Mesenteric fat pad (tissue), 1 donor: ENCODE measurements at places on chromosomes 7 and 10. TPM values are rescaled to one million over a fixed set of nuclear protein-coding genes. Genes with fewer than 3 reads are reported as not detected.

GRCh38 chr7:31020652-31021051 is 31.5 kb upstream of the ADCYAP1R1 start:
- DNase-seq = no peak

DNA sequence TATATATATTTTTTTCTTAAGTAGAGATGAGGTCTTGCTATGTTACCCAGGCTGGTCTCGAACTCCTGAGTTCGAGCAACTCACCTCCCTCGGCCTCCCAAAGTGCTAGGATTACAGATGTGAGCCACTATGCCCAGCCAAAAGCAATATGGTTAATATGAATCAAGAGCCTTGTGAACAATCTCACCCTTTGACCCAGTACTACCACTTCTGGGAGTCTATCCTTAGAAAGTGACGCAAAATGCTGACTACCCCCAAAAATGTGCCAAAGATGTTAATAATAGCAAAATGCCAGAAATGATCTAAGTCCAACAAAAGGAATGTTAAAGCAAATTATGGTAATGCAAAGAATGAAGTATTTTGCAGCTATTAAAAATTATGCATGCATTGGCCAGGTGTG is 44.3 kb downstream of the HOXA1 start:
- no peak for DNase-seq

Gene FAS
- 10.4 TPM for total RNA-seq

Gene PDK4
- 482 TPM for total RNA-seq

DNA sequence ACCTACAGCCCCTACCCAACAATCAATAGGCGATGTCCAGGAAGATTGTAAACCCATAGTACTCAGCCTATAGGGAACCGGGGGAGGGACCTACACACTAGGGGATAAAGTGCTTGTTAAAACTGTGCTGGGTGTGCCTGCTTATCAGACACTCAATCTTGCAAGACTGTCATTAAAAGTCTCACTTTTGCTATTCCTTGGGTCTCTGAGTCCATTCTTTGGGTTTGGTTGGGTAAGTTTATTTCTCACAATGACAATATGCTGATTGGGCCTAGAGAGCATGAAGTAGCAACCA is 45.6 kb downstream of the PTPRE start:
- no peak for DNase-seq

DNA sequence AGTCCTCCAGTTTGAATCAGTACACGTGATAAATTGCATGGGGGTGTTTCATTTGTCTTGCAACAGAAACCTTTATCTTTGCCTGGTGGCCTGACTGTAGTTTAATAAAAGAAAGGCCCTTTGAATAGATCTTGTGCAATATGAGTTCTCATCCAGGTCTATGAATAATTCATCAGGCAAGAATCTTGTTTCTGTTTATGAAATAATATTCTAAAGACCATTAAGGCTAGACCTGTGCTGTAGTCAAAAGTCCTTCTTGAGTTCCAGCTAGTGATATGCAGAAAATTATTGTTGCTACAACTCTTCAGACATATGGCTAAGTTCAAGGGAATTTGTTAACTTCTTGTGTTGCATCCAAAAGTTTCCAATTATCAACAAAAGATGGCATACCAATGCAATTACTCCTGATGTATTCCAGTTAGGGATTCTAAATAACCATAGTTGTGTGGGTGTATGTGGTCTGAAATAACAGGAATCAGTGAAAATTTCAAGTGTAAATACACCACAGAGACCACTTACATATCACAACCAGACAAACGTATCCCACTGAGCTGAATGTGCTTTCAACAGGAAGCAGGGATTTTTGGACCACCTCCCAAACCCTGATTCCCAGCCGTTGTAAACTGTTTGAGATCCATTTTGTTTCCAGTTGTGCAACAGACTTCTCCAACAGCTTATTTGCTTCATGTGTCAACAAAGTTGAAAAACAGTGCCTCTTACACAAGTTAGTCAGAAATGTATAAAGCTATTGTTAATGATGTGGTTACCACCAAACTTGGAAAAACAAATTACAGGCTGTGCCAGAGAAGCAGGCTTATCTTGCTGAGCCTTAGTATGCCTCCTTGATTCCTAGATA is 54.7 kb upstream of the BICC1 start:
- no peak for DNase-seq

DNA sequence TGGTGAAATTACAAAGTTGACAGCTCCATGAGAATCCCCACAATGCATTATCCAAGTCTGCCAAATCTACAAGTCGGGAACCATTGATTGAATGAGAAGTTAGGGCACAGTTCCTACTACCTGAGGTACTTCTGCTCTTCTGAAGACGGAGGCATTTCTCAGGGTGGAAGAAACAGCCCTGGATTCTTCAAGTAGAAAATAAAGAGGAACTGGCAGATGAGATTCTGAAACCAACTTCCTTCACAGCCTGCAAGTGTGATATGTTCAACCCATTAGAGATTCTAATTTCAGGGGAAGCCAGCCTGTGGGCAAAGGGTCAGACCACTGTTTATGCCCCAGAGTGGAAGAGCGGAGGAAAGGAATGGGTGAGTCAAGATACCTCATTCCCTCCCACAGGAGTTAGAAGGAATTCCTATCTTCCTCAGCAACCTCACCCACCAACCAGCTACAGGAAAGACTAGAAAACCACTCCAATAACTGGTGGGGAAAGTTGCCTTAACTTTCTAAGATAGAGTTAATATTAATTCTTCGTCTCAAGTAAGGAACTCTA is 50.5 kb upstream of the BMPER start:
- no peak for DNase-seq
